ENCODE measurements at places on chromosomes 12 and 14.

- no peak for DNase-seq
These were observed 211.0 kb upstream of the NUDT4 start for GRCh38 chr12:93166541-93167307.

- DNase-seq: no peak
These were observed 64.3 kb downstream of the PPP2R5C start for GRCh38 chr14:101825797-101826196.

DNA sequence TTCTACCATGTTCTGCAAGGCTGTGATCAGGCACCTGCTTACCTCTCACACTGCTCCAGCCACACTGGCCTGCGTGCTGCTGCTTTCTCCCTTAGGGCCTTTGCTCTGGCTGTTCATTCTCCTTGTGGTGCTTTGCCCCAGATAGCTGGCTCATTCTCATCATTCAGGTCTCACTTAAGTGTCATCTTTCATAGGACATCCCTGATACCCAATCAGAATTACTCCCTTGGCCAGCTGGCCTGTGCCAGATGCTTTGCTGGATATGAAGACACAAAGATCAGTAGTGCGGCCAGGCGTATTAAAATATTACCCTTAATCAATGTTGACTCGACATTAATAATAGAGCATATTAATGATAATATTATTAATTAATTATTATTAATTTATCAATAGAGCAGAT is 143.8 kb upstream of the FGD4 start:
- DNase-seq: no peak

- DNase-seq: peak; percentile 30
These were observed 774 bp upstream of the MANSC4 start for GRCh38 chr12:27780612-27781408.

- DNase-seq: no peak
These were observed 77.0 kb downstream of the PPP2R5C start for GRCh38 chr14:101838476-101838875.

GRCh38 chr12:99732131-99732530 is 84.6 kb downstream of the GARIN6 start:
- DNase-seq: no peak

DNA sequence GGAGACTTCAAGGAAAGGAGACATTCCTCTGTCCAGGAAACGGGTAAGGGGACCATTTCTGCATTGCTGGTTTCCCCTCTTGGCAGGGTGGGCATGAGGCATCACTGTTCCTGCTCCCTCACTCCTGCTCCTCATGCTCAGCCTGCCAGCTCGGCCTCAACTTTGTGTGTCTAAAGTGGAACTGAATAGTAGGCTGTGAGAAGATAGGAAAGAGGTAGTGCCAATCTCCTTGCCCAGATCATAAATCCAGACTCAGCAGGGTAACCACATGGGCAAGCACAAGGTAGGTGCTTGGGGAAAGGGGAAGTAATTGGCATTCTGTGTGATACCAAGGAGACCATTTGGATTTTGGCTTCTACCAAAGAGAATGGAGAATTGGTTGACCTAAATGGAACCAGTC is 2.6 kb downstream of the LTB4R start:
- DNase-seq: no peak

DNA sequence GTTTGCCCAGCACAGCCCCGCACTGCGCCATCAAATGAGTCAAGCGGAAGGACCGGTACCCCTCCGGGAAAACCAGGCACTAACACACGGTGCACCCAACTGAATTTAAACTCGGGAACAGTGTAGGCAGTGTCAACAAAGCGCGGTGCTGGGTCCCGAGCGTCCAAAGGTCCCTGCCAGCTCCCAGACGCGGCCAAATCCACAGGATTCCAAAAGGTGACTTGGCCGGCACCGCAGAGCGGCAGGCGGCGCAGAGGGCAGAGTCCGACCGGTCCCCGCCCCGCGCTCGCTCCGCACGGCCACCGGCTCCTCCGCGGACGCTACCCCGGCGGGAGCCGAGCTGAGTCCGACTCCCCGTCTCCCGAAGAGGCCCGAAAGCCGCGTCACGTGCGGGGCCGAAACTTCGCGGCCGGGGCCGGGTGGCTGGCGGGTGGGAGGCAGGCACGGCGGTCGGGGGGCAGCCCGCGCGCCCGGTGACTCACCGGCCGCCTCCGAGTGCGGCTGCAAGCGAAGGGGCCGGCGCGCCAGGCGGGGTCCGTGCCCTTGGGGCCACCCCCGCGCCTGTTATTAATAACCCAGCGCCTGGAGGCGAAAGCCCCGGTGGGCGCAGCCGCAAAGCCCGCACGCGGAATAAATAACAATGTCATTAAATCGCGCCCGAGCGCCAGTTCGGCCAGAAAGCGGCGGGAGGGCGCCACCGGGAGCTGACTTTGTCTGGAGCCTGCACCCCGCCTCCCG is 863 bp downstream of the DENND5B start:
- DNase-seq: peak; percentile 77

DNA sequence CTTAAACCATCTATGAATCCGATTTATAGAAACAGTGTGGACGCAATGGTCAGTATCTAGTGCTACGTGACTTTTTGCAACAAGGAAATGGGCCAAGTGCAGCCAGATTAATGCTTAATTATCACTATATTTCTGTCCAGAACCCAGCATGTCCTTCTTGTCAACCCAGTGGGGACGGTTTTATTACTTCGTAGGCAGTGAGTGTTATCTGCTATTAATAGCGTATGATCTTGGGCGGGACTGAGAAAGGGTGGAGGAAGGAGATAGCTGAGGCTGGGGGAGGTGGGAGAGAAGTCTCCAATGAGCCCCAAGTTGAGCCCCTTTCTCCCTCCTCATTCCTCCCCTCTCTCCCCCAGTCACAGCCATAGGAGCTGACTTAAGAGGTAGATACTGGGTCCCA is 59.7 kb upstream of the FAM222A start:
- no peak for DNase-seq

- DNase-seq: no peak
These were observed 70.6 kb upstream of the ESRRB start for GRCh38 chr14:76305268-76305826.

DNA sequence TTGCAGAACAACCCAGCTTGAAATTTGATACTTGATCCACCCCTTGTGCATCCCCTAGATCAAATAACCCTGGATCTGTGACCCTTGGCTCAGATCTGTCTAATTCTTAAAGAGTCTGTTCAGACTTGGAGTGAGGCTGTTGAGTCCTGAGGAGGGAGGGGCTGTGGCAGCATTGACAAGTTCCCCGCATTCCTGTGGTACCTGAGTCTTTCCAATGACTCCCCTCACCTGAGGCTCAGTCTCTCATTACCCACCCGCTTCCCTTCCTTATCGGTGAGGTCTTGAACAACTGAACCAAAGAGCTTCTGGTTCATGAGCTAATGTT is 16.1 kb upstream of the HDAC7 start:
- no peak for DNase-seq

Data from NT2/D1 (cell line).